Calu3 (cell line): ENCODE measurements at places on chromosomes 2 and 18.
A peak's percentile ranks its signal among the peaks of the same experiment; 100 is the strongest.

DNA sequence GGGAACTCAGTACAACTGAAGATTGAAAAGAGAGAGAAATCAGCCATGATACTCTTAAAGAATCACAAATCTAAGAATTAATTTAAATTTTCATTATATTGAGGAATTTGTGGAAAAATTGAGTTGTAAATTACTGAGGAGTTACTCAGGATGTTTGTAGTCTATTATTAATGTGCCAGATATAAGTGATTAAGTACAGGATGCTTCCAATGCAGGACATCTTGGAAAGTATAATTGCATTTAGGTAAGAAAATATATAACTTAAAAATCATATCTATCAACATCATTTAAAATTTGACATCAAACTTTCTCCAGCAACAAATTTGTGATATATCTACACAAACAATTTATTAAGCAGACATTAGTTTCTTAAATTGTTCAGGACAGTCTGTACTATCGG is 1.3 kb downstream of the CALCRL start:
- no peak for DNase-seq

- no peak for DNase-seq
Observed at GRCh38 chr2:229952256-229952835, 30.0 kb downstream of the FBXO36 start.

DNA sequence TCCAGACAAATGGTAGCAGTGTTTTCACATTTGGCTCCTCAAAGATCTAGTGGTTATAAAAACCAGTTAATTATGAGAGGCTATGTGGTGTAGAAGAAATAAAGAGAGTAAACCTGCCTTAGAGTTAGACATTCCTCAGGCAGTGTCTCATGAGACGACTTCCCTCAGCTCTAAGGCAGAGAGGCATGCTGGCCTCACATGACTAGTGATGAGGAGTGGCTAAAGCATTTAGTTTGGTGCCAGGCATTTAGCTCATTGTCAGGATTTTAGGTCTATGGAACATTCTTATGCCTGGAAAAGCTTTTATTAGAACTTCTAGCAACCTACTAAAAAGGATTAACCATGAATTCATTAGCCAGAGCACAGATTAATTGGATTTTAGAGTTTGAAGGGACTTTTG is 90.3 kb downstream of the RPRM start:
- no peak for DNase-seq

GRCh38 chr2:207085110-207085509 is 80.6 kb downstream of the KLF7 start:
- no peak for DNase-seq

GRCh38 chr2:7097353-7097895 is 180.2 kb downstream of the RNF144A start:
- peak; percentile 78 for DNase-seq

- DNase-seq = no peak
Observed at GRCh38 chr2:105380432-105381100, 18.3 kb downstream of the FHL2 start.
